ENCODE measurements at places on chromosomes 1 and 21.

GRCh38 chr1:157566484-157567300 lies 14.4 kb upstream of the FCRL5 start:
- DNase-seq: no peak

GRCh38 chr1:33986390-33987095 lies 122.7 kb downstream of the HMGB4 start:
- DNase-seq: no peak

GRCh38 chr1:218247339-218247738 lies 37.8 kb upstream of the RRP15 start:
- DNase-seq: no peak

GRCh38 chr1:183982172-183982963 lies 55.2 kb downstream of the COLGALT2 start:
- DNase-seq: no peak

- no peak for DNase-seq
Measured at GRCh38 chr1:62438163-62438562, 1.3 kb downstream of the USP1 start.

- DNase-seq: no peak
Measured at GRCh38 chr1:52654063-52654462, 21.1 kb downstream of the SHISAL2A start.

DNA sequence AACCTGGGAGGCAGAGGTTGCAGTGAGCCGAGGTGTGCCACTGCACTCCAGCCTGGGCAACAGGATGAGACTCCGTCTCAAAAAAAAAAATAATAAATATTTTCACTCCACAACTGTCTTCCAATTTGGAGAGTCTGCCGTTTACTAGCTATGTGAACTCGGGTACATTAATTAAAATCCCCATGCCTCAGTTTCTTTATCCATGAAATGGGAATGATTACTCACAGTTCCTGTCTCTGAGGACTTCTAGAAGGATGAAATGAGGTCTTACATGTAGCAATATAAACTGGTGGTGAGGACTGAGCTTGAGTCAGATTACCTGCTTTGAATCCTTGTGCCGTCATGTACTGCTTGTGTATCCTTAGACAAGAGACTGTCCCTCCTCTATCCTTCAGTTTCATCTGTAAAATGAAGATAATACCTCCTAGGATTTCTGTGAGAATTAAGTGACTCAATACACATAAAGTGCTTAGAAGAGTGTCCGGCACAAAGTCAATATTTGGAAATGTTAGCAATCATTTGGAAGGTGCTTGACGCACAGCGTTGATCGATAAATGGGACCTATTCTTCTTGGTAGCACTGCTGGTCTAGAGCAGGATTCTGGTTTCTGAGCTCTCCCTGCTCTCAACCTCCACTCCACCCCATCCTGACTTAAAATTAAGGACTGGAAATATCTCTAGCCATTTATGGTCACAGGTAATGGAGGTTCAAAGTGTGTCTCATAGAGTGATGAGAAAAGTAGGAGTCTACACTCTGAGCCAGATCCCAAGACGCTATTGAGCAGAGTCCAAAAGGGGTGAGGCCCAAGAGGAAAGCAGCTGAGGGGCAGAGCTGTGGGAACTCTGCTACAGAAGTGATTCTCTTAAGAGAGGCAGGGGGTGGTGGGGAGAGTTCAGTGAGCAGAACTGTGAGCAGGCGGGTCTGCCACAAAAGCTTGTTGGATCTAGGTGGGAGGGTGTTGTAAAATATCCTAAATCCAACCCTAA lies 11.6 kb upstream of the DDI2 start:
- DNase-seq: no peak

DNA sequence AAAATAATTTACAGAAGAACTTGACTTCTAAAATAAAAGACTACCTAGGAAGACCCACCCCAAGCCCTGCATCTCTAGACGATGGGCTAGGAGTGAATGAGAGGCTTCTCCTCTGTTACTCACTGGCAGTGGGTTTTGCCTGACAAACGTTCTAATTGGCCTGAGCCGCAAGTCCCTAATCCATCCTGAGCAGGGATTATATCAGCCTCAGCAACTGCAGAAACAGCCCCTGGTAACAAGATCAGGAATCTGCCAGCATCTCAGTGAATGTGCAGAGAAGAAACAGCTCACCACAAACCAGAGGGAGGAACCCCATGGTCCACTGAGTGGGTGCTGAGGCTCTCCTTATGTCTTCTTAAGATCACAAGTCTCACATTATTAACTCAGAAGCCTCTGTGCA lies 240.6 kb downstream of the BRINP2 start:
- DNase-seq: no peak

DNA sequence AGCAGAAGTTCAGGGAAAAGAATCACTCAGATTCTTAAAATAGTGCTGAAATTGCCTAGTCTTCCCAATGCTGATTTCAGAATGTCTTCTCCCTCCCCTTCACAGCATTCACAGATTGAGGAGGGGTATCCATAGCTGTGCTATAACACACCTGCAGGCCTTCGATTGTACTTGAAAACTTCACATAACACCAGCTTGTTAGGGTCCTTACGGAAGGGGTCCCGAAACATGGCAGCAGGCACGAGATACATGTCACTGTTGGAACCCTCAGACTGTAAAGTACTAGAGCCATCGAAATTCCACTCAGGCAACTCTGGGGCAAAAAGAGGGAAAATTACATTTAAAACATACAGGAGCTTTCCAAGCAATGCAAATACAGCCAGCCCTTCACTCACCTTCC lies 4.6 kb downstream of the GLUL start:
- no peak for DNase-seq

GRCh38 chr1:232393444-232394146 lies 236.3 kb downstream of the SIPA1L2 start:
- DNase-seq: no peak

- no peak for DNase-seq
Measured at GRCh38 chr1:159790237-159790917, 9.6 kb downstream of the DUSP23 start.

- no peak for DNase-seq
Measured at GRCh38 chr1:205800427-205800826, 12.6 kb downstream of the SLC41A1 start.

GRCh38 chr1:153790966-153791647 lies 15.9 kb downstream of the SLC27A3 start:
- no peak for DNase-seq

- DNase-seq: no peak
Measured at GRCh38 chr1:187336441-187337168, 507.9 kb downstream of the PLA2G4A start.

DNA sequence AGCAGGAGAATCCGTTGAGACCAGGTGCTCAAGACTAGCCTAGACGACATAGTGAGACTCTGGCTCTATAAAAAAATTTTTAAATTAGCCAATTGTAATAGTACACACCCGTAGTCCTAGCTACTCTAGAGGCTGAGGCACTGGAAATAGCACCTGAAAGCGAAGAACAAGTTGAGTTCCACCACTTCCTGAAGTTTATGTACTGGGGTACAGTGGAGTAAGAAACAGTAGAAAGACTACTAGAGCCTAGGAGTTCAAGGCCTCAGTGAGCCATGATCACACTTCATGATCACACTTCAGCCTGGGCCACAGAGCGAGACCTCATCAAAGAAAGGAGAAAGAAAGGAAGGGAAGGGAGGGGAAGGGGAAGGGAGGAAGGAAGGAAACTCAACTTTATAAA lies 19.8 kb downstream of the RSBN1 start:
- no peak for DNase-seq

- no peak for DNase-seq
Measured at GRCh38 chr21:29418813-29419212, 120.1 kb downstream of the BACH1 start.

GRCh38 chr1:3468236-3469103 lies 14.0 kb downstream of the ARHGEF16 start:
- no peak for DNase-seq

GRCh38 chr1:212920246-212920645 lies 30.1 kb upstream of the VASH2 start:
- no peak for DNase-seq

GRCh38 chr21:41962425-41962966 lies 8.7 kb upstream of the C2CD2 start:
- no peak for DNase-seq

- DNase-seq: no peak
Measured at GRCh38 chr1:9363061-9363471, 70.4 kb downstream of the SPSB1 start.

DNA sequence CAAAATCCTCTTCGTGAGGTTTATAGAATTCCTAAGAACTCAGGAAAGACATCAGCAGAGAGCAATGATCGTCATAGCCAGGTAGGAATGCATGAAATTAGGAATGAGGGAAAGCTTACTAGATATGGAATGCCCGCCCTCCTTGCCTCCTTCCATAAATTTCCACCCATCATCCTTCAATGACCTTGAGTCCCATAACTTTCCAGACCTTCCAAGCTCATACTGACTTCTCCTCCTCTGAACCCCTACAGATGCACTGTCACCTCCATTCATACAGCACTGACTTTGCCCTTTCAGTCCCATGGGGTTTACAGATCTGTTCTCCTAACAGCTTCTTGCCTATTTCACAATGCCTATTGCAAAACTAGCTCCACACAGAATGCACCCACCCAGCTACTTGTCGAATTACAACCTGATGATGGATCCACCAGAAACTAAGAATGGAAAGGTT lies 23.8 kb upstream of the PPP1R15B start:
- DNase-seq: no peak

GRCh38 chr1:228778961-228779360 lies 43.7 kb downstream of the RHOU start:
- no peak for DNase-seq

DNA sequence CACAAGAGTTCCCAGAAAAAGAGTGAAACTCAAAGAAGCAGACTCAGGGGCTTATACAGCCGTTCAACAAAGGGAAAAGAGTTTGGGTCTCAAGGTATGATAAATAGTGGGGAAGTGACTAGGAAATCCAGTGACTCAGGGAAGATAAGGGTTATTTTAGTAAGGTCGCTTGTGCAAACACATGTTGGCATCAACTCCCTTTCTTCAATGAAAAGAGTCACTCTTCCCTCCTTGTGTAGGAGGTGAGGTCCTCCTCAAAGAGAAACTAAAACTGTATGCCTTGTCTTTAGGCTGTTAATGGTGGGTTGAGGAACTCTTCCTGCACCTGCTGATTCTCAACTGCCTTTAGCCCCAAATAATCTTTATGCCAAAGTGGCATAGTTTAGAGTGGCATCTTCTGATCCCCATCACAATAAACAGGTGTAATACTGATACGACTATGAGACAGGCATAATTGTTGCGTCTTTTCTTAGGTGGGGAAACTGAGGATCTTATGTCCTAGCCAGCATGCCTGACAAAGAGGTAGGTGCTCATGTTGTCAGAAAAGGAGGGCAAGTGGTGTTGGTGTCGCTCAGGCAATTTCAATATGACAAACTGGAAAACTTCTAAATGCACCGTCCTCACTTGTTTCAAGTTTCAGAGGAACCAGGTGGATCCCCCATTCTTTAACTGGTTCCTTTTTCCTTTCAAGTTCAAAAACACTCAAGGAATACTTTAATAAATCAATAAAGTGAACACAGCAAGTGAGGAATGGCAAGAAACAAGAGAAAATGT lies 294.1 kb upstream of the RUNX1 start:
- DNase-seq: no peak

DNA sequence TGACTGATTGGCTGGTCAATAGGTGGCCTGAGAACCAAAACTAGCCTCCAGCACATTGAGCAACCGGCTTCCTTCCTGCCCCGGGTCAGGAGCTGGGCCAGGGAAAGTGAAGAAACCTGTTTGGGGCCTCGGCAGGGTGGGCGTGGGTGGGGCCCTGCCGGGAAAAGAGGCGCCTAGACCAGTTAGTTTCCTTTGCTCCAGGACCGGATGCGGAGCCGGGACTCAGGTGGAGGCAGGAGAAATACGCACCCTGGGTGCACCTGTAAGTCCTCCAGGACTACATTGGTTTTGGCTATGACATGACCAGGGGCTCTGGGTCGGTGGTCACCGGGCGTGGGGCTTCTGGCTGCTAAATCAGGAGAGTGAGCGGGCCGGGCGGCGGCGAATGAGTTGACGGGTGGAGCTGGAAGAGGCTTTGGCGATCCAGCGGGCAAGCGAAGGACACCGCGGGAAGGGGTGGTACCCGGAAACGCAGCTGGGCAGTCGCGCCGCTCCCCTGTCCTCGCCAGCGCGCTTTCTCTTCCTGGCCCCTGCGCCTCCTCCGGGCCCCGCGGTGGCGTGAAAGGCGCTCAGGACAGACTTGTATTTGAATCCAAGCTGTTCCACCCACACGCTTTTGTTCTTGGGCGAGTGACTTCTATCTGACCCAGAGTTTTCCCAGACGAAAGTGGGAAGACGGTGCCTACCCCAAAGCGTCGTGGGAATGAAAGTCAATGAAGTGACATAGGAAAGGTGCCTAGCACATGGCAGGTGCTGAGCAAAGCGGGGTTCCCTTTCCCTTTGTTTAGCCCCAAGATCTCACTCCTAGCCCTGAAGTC lies 30.6 kb upstream of the JUN start:
- DNase-seq: no peak

DNA sequence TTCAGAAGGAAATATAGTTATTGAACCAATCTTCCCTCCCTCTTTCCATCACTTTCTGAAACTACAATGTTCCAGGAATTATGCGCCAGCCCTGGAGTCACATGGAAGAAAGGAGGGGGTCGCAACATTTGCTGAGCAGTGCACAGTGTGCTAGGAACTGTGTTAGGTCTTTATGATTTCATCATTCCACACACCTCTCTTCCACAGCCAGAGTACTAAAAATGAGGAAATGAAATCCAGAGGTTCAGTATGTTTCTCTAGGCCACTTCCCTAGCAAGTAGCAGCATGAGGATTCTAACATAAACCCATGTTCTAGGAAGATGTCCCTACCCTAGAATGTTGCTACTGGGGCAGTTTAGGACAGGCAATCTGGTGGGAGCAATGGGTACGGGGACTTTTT lies 158.1 kb downstream of the SLC45A1 start:
- DNase-seq: no peak

DNA sequence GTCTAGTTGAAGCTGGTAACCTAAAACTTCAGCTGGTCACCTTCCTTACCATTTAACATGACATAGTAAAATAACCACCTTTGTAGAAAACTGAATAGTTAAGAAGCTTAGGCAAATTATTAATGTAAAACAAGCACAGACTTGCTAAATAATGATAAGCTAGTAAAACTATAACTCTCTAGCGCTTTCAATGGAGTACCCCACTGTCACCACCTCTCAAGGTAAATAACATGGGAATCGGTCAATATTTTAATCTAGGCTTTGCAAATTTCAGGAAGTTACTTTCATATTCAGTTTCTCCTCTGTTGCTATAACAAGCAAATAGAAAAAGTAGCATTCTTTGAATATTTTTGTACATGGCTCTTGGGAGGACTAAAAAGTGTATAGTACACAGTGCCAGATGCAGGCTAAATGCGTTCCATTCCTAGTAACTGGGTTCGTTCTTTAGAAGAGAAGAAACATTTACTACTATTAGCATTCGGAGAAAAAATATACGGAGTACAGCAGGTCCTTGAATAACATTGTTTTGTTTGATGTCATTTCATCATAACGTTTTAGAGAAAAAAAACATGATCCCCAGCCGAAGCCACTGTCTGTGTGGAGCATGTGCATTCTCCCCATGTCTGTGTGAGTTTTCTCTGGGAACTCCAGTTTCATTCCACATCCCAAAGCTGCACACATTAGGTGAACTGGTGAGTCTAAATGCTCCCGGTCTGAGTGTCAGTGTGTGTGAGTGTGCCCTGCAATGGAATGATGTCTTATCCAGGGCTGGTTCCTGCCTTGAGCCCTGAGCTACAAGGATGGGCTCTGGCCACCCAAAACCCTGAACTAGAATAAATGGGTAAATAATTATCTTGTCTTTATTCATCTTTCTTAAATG lies 52.5 kb downstream of the EPRS1 start:
- no peak for DNase-seq

- DNase-seq: no peak
Measured at GRCh38 chr1:109821831-109822745, 58.4 kb upstream of the EPS8L3 start.

Data from activated CD4-positive, CD25-positive, alpha-beta regulatory T cell treated with anti-CD3 and anti-CD28 coated beads, Interleukin-2, amount 50 U/mL, for 16 hours (primary cell).